CMK (cell line): ENCODE measurements at places on chromosomes 1 and 21.

DNA sequence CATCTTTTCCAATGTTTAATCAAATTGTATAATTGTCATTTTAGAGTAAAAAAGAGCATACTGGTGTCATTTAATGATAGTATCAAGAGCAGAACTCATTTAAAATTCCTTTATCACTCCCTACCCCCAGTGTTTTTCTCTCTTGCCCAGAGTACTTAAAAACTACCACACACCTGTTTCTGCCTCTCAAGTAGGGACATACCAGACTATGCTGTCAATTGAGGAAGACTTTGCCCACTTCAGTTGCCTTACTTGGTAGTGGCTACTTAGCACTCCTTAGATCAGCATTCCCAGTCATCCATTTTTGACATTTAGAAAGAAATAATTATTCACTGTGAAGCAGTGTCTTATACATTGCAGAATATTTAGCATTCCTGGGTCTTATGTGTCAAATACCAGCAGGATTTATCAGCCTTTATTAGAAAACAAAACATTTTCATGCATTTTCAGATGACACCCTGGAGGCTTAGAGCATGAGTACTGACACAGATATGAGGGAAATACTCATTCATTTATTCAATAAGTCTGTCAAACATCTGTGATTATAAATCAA lies 127.5 kb upstream of the RGS1 start:
- DNase-seq, result no peak

DNA sequence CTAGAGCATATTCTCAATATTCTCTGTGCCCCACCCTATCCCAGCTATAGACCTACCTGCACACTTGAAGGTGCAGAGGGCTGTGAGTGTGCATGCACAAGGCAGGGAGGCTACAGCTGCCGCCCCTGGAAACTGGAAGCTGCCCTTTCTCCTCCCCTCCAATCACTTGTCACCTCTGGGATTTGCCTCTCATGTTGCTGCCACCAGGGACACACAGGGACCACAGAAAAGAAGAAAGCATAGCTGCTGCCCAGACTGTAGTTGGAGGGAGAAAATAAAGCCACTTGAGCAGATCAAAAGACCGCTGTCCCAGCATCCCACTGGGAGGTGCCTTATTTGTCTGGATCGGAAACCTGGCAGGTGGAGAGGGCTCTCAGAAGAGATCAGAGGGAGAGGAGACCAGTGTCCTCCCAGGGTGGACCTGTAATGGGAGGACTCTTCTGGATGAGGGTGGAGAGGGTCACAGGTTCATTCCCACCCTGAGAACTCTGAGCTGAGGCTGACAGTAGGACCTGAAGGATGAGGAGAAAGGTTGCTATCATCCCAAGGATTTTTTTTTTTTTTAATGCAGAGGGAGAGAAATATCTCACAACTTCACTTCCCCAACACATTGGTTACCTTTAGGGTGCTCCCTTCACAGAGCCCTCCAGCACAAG lies 7.6 kb upstream of the INPP5B start:
- DNase-seq, result no peak

GRCh38 chr1:200751717-200752116 lies 13.0 kb downstream of the CAMSAP2 start:
- DNase-seq, result no peak

GRCh38 chr1:3482378-3482849 lies 27.9 kb downstream of the ARHGEF16 start:
- no peak for DNase-seq

GRCh38 chr1:16122916-16123315 lies 33.0 kb downstream of the EPHA2 start:
- DNase-seq, result no peak

- DNase-seq, result no peak
These were observed 57.3 kb upstream of the CCDC190 start for GRCh38 chr1:162918151-162918754.

DNA sequence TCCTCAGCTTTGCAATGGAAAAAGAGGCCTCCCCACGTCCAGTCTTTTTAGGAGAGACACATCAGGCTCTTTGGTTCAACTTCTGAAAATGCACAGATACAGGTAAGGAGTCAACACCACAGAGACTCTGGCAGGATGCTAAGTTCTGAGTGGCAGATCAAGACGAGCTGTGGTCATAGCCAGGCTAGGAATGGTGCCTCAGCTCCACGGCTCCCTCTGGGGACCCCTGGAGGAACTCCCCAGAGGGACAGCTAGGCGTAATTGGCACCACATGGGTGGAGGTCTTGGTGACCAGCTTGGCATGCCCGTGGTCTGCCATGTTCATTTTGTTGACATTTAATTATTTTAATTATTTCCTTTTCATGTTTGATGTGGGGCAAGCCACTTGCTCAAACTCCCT lies 206.1 kb downstream of the KAZN start:
- no peak for DNase-seq

GRCh38 chr1:13469343-13469742 lies 44.5 kb downstream of the LRRC38 start:
- no peak for DNase-seq

- no peak for DNase-seq
These were observed 278.0 kb downstream of the RGS7 start for GRCh38 chr1:241079047-241079446.

DNA sequence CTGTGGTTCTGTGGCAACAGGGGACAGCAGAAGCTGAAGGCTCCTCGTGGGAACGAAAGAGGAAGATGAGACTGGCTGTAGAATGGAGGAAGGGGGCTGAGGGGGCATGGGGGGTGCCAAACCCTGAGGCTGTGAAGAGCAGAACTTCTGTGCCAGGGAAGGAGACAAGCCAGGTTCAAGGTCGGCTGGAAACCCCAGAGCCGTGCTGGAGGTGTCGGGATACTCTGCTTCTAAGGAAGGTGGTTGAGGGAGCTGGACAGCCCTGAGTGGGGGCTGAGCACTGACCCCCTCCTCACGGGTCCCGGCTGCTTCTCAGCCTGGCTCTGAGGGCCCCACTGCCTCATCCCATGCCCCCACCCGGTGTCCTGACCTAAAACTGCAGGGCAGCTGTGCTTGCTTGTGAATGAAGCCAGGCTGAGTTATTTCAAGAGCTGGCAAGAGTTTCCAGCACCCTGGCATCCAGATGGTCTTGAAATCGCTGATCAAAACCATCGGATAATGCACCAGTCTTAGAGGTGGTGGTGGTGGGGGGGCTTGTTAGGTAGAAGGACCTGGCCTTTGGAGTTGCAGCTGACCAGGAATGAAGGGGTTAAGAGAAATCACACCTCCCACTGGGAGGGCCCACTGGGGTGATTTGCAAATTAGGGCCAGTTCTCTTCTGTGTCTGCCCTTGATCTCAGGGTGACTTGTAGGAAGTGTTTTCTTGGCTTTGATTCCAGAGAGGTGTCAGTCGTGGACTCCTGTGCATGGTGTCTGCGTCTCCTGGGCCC lies 218.9 kb upstream of the C1orf174 start:
- no peak for DNase-seq

GRCh38 chr21:33857846-33858666 lies 57.5 kb downstream of the ATP5PO start:
- no peak for DNase-seq

- DNase-seq, result no peak
These were observed 45.5 kb upstream of the KCNJ15 start for GRCh38 chr21:38211321-38211720.

- no peak for DNase-seq
These were observed 459.3 kb downstream of the ADGRL2 start for GRCh38 chr1:82260051-82260450.

GRCh38 chr1:186683652-186684410 lies 3.6 kb upstream of the PTGS2 start:
- DNase-seq, result no peak

DNA sequence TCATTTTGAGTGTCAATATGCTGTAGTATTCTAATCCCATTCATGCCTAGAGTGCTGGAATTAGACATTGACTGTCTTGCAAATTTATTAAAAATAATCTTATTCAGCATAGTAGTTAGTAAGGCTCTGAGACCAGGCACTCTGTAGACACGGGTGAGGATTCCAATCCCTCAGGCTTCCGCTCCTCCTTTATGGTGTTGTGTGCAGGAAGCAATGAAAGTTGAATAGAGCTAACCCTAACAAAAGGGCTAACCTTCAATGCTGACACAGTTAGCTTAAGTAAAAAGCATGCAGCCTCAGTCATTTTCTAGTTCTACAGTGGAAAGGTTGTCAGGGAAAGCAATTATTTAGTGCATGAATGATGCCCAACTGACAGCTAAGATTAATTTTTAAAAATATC lies 199.6 kb upstream of the SGIP1 start:
- DNase-seq, result no peak

DNA sequence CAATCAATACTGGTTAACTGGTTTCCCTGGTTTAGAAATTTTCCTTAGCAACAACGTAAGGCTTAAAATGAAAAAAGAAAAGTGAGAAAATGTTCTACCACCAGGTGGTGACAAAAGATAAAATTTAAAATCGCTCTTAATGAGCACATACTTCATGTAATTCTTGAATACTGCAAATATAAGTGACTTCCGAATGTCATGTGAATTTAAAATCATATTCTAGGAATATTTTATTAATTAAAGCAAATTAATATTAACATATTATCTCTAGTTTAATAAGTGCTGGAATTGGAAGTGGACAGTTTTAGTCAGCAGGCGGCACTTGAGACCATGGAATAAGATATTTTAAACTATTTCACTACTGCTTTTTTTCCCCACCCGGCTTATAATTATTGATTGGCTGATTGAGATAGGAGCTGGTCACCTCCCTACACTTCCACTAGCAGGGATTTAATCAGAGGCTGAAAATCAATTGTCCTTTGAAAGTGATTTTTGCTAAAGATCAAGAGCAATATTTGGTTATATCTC lies 5.0 kb upstream of the ADAMTS1 start:
- no peak for DNase-seq

GRCh38 chr1:56973923-56974742 lies 8.3 kb upstream of the C8B start:
- DNase-seq, result no peak

GRCh38 chr1:41354956-41355355 lies 6.3 kb upstream of the FOXO6 start:
- no peak for DNase-seq

DNA sequence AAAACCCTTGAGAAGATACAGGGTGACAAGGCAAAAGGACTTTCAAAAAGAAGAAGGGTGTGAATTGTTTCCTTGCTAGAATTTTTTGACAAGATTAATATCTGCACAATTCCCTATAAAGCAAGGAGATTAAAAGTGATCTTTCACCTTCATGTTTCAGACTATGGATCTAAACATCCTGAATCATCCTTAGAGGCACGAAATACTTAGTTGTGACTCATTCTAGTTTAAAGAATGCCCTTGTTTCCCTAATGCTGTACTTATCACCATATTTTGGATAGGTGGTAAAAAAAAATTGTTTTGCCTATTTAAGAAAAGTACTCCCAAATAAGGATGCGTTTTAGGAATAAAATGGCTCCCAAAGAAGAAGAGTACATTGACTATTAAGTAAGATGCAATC lies 415.1 kb downstream of the LRRIQ3 start:
- no peak for DNase-seq

- no peak for DNase-seq
These were observed 185.0 kb downstream of the MATN1 start for GRCh38 chr1:30538226-30538992.

DNA sequence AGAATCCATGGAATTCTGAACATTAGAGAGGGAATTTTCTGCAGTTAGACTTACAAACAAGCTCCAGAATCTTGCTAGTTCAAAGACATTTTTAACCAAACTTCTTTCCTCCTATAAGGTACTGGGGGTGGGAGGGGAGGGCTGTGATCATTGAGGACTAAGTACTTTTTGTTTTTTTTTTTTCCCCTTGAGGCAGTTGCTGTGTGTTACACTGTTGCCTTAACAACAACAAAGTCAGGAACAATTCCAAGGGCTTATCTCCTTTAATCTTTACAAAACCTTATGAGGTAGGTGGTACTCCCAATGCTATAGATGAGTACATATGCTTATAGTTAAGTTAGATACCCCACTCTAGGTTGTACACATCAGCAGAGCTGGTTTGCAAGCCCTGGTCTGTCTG lies 62.9 kb downstream of the PPP1R12B start:
- DNase-seq, result no peak

DNA sequence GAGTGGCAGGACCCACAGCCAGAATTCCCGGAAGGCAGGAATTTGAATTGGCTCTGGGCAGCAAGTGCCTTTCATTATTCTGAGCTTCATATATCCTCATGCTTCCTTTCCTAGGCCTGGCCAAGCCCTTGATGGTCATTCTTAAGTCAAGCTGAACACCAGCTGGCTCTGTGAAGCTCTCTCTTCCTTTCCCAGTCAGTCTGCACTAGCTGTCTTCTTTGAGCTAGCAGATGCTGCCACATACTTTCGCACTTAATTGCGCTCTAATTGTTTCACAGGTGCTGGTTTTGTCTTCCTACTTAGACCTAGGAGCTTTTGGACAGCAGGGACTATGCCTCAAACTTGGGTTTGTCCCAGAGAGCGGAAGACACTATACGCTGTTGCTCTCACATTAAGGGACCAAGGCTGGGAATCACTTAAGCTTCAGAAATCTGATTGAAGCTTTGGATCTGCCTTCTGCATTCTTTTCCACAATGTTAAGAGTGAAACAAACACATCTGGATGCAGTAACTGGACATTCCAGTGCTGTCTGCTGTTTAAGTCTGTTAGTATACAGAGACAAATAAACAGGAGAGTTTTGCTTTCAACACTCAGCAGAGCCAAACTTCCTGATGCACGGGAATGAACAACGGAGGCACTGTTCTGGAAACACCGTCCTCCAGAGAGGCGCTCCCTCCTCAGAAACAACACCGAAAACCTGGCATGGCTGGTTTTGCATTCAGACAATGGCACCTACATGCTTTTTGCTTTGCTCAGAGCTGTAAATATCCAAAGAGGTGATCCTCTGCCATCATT lies 2.2 kb downstream of the TLR5 start:
- DNase-seq, result no peak
